ENCODE measurements at places on chromosomes 12 and 14.

- DNase-seq, result no peak
Observed at GRCh38 chr12:58532855-58533608, 387.3 kb downstream of the LRIG3 start.

- DNase-seq, result peak; percentile 34
Observed at GRCh38 chr12:130070126-130070611, 92.1 kb upstream of the FZD10 start.

GRCh38 chr14:56247495-56248200 is 129.4 kb downstream of the PELI2 start:
- DNase-seq, result peak; percentile 4

DNA sequence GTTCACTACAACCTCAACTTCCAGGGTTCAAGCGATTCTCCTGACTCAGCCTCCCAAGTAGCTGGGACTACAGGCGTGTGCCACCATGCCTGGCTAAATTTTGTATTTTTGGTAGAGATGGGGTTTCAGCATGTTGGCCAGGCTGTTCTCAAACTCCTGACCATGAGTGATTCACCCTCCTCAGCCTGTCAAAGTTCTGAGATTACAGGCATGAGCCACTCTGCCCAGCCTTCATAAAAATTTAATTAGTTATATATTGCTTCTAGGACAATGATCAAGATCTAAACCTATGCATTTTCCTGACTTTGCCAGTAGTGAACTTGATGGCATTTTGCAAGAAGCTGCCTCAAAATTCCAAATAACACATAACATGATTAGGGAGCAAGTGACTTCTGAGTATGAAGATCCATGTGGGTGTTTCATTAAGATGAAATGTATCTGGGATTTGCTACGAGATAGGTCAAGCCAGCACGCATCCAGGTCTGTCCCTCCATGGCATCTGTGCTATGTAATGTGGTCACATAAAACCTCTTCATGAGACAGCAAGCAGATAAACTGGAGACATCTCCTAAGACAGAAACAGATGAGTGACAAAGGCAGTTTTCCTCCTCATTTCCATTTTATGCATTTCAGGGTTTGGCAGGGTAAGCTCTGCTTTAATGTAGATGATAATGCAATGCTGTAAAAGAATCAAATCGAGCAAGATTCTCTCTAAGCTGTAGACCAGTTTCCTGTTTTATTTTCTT is 319.4 kb upstream of the ATP2B1 start:
- no peak for DNase-seq

DNA sequence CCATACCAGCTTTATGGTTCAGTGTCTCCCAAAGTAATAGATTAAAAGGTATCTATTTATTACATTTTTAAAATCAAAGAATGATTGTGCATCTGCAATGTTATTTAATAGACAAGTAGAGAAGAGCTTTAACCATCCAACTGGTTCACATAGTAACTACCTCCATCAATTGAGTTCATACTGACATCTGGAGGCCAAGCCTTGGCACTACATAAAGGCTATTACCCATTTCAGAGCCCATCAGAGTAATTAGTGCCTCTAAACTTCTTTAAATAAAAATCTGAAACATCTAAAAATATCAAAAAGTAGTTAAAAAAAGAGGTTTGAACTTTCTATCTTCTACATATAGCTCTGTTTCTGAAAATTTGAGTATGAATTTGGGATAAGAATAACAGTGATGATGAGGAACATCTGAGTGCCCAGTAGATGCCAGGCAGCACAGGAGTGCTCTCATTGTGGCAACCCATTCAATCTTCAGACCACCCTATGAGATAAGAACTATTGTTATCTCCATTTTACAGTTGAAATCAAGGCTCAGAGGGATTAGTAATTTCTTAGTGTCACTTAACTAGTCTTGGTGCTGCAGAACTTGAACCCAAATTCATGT is 132.9 kb upstream of the DAAM1 start:
- DNase-seq, result peak; percentile 38

GRCh38 chr12:3921526-3921925 is 48.3 kb upstream of the PARP11 start:
- DNase-seq, result no peak

DNA sequence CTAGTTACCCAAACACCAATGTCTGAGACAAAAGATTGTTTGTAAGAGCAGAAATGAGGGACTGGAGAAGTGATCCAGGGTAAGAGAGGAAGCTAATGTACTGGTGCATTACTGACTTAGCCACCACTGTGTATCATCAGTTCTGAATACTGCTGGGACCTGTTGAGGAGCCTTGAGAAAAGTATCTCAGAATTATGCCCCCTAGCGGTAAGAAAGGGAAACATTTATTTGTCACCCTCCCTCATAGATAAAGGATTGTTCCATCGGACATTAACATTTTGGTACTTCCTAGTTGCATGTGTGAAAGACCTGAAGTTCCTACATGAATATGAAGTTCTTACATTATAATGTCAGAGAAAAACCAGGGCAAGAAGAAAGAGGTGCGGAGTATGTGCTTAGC is 612.5 kb downstream of the FSCB start:
- peak; percentile 34 for DNase-seq

Measured in NAMALWA (cell line).